NCI-H774 (cell line): ENCODE measurements at places on chromosomes 7 and 10.
A peak's percentile ranks its signal among the peaks of the same experiment; 100 is the strongest.

DNA sequence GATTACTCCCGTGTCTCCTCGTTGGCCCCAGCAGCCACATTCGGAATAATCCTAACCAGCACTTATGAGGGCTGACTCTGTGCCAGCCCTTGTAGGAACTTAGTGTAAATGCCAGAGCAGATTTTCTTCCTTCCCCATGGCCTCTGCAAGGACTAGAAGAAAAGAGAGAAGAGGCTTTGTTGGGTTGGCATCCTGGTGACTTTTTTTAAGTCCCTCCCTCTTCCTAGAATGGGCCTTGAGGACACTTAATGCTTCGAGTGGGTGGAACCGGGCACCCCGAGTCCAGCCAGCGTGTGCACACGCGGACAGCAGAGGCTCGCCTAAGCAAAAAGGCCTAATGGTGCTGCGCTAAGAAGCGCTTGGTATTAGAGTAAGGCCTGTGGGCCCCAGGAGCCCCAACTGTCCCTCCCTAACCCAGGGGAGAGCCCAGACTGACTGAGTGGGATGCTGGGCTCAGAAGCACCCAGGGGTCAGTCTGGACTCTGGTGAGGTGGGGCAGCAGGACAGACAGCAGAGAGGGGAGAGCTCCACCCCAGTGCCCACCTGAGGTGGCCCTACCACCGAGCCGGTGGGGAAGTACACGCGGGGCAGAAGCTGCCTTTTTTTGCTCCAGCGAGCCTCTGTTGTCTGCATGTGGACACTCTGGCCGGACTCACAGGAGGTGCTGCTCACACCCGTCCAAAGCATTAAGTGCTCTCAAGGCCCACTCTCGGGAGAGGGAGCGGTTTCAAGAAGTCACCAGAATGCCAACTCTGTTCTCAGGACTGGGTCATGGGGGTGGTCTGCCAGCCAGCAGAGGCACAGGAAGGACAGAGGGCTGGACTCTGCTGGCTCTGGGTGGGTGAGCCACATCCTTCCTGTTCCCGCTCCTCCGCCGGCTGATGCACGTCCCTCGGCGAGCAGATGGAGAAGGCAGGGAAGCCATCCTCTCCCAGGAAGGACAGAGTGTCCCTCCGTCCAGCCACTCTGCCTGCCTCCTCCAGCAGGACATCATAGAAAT is 12.5 kb downstream of the ITPRIP start:
- DNase-seq: no peak

- no peak for DNase-seq
Observed at GRCh38 chr10:78656417-78657162, 412.2 kb upstream of the ZMIZ1 start.

DNA sequence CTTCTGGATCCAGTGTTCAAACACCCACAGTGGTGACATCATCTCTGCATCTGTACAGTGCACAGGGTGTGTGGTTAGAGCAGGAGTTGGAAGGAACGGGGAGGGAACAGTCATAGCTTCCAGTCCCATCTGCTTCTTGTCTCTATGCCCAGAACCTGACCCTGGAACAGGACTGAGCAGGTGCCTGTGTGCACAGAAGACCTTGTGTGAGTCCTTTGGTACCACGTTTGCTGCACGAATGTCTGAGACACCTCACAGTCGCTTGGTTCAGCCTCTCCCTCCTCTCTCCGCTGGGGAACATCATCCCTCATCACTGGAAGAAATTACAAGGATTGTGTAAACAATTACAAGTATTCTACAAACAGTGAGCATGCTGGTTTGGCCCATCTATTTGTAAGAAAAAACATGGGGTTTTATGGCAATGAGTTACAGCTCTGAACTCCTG is 243.0 kb upstream of the KLF6 start:
- peak; percentile 11 for DNase-seq

DNA sequence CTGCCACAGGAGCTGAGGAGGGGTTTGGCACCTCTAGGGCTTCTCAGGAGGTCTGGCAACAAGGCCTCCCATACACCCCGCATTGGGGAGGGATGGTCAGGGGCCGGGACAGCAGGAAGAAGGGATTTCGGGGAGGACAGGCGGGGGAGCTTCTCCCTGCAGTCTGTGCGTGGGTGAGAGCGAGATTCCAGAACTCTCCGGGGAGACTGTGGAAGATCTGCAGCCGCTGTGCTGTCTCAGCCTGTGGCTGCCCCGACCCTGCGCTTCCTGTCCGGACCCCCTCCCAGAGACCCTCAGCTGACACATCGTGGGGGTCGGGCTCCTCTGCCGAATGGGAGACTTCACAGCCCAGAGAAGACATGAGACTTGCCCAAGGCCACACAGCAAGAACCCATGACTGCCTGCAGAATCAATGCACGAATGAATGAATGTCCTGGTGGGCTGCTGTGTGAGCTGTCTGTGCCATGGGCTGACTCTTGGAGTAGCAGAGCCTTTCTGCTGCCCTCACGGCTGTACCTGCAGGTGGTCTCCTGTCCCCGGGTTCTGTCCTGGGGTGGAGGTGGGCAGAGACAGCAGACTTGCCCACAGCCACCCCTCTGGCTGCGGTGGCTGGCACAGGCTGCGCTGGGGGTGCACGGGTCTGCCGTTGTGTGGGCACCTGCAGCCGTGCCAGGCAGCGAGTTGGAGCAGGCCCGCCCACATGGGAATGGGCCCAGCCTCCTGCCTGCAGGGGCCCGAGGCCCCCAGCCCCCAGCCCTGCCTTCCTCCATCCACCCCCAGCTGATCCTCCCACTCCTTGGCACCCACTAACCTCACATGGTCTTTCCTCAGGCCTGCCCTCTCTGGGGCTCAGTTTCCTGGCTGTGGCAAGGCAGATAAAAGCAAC is 16.3 kb upstream of the LFNG start:
- DNase-seq: no peak

GRCh38 chr7:45050198-45050597 is 38.6 kb downstream of the NACAD start:
- DNase-seq: no peak

DNA sequence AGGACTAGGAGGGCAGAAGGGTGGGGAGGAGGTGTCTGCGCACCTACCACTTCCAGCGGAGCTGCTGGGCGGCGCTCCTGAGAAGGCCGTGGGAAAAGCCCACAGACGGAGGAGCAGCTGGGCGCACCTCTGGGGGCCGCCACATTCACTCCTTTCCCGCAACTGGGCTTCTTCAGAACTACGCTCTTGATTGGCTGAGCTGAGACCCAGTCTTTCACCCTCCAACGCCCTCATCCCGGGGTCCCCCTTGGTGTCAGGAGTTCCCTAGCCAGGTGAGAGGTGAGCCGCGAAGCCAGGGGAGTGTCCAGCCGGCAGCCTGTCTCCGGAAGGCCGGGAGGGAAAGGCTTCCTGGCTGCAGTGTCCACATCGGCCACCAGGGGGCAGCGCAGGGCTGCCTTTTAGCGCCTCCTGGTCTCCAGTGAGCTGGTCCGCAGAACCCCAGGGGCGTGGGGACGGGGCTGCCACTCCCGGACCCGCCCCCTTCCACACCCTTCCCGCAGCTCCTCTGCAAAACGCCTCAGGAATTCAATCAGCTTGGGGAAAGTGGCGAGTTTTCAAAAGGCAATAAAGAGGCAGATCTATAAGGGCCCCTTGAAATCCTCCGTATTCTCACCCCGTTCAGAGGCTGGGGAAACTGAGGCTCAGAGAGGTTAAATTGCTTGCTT is 98.8 kb downstream of the CHST15 start:
- peak; percentile 59 for DNase-seq

DNA sequence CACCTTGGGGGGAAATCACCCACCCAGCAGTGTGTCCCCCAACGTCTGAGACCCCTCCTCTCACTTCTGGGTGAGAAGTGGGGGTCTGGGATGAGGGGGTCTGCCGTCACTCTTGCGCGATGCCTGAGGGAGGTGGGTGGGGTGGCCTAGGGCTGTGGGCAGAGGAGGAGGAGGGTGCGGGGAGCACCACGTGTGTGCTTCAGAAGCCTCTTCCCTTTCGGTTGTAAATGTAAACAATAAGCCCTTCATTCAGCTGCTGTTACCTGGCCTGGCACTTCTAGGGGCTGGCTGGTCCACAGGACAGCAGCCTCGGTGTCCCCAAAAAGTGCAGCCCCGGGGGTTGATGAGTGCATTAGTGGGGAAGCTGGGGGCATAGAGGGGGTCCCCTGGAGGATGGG is 1.3 kb downstream of the CLIP2 start:
- DNase-seq: no peak

DNA sequence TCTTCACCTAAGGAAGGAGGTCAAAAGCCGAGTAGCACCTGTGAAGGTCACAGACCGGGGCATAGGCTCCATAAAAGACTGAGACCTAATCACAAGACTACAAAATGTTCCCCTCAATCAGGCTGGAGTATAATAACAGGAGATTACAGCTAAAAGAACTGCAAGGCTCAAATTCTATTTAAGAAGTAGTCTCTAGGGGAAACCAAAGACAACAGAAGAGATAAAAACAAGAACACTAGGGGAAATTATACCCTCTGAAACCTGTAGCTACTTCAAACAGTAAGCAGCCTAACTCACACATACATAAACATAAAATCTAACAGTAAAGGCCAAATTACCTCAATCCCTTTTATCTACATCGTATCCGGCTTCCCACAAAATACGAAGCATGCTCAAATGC is 38.3 kb downstream of the LMBR1 start:
- no peak for DNase-seq

GRCh38 chr10:8279598-8279997 is 225.1 kb downstream of the GATA3 start:
- no peak for DNase-seq

DNA sequence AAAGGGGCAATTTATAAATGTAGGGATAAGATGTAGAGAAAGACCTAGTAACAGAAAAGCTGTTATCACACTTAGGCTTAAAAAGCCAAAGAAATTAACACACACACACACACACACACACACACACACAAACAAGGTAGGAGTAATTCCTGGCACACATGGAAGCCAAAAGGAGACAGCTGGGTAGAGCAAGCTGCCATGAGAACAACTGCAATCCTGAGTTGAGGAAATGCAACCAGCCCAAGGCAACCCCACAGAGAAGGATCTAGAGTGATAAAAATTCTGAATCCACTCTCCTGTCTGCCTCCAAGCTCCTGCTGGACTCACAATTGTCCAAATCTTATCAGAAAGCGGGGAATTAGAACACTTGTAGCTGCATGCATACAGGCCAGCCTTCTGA is 229.1 kb upstream of the DGKB start:
- no peak for DNase-seq

GRCh38 chr7:149104749-149105148 is 14.2 kb upstream of the ZNF786 start:
- no peak for DNase-seq

- no peak for DNase-seq
Observed at GRCh38 chr10:124611738-124612137, 132.4 kb downstream of the FAM53B start.

DNA sequence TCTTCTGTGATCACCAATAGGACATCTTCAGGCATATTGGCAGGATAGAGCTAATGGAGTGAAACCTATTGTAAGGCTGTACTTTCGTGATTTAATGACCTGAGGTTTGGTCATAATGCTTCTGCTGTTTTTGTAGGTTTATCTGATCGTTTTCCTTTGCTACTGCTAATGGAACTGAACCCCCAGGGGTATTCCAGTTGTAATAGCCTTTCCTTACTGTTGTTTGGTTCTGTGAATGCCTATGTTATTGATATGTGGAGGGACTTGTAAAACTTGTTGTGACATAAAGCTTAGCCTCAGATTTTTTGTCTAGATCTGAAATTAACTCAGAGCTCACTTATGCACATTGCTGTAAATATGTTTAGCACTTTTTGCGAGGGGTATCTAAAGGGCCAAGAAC is 10.9 kb upstream of the VWA2 start:
- DNase-seq: no peak

GRCh38 chr7:104929921-104930320 is 84.1 kb upstream of the KMT2E start:
- DNase-seq: no peak

DNA sequence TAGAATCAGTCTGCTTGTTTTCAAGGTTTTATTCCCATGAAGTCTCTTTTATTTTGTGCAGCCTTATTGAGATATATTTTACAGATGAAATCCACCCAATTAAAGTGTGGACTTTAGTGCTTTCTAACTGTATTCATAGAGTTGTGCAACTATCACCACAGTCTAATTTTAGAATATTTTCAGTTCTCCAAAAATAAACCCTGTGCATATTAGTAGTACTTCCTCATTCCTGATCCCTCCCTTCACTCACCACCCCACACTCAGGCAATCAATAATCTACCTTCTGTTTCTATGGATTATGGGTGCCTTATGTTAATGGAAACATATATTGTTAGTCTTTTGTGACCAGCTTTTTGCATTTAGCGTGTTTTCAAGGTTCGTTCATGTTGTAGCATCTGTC is 185.7 kb upstream of the TMEM72 start:
- no peak for DNase-seq

- no peak for DNase-seq
Observed at GRCh38 chr10:77548157-77548556, 89.5 kb downstream of the KCNMA1 start.

- no peak for DNase-seq
Observed at GRCh38 chr7:40761762-40762560, 627.2 kb downstream of the SUGCT start.

- no peak for DNase-seq
Observed at GRCh38 chr7:81478664-81479063, 291.2 kb downstream of the HGF start.

DNA sequence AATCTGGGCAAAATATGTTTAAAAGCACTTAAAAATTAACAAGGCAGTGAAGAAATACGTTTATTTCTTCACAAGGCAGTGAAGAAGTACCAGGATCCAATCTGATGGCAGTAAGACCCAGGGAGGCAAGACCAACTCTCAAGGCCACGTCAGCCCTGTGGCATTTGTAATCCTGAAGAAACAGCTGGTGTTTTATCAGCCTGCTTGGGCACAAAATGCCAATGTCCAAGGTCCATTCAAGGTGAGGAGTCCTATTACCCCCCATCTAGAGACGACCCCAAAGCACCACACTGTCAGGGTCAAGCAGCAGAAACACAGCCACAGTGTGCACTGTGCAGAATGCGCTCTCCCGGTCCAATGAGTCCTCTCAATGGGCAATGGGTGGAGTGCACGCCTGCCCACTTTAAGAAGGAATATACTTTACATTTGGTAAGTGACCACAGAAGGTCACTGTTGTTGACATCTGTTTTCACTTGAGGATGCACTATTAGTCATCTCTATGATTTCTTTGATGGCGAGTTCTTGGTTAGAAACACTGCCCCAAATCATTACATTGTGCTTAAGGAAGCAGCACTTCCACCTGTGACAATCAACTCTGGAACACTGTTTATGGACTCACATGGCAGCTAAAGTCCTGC is 12.8 kb downstream of the CPXM2 start:
- DNase-seq: no peak

- DNase-seq: no peak
Observed at GRCh38 chr10:110358869-110359629, 54.3 kb upstream of the SMNDC1 start.

- no peak for DNase-seq
Observed at GRCh38 chr7:5382281-5382892, 41.2 kb downstream of the TNRC18 start.

GRCh38 chr7:91565499-91566401 is 301.5 kb downstream of the FZD1 start:
- peak; percentile 45 for DNase-seq

GRCh38 chr7:151588982-151589381 is 69.3 kb upstream of the RHEB start:
- DNase-seq: no peak
